ENCODE measurements at places on chromosomes 3 and 15.
A peak's percentile ranks its signal among the peaks of the same experiment; 100 is the strongest.

DNA sequence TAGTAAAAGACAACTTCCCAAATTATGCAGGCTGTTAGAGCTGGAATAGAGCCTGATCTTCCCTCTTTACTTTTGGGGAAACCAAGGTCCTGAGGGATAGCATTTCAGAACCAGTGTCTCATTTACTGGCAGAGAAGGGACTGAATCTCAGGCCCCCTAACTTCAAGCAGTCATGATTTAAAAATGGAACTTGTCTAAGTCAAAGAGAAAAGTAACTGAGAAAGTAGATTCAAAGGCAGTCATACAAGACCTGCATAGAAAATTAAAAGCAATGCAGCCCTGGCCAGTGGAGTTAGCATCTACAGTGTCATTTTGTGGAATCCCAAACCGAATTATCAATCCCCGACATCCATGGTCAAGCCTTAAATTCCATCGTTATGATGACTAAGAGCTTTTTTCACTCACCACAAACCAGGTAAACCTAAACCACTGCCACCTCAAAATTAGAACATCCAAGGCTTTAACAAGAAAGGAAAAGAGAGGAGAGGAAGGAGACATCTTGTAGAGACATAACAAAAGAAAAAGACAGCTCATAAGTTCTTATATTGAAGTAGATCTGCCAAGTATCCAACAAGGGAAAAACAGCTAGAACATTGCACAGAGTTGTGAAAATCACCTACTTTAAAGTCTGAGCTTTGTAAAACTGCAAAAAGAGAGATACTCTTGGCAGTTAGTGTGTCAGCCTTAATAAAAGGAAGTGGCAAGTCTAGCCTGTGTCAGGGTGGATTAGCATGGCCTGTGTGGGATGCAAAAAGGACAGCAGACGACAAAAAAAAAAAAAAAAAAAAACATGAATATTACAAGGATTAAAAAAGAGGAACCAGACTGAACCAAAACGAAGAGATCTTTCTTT lies 54.1 kb upstream of the CCR2 start:
- DNase-seq, result peak; percentile 39

GRCh38 chr3:38009807-38010591 lies 19.4 kb downstream of the VILL start:
- DNase-seq, result no peak

- DNase-seq, result no peak
Measured at GRCh38 chr15:78292219-78292618, 7.2 kb downstream of the SKIC8 start.

DNA sequence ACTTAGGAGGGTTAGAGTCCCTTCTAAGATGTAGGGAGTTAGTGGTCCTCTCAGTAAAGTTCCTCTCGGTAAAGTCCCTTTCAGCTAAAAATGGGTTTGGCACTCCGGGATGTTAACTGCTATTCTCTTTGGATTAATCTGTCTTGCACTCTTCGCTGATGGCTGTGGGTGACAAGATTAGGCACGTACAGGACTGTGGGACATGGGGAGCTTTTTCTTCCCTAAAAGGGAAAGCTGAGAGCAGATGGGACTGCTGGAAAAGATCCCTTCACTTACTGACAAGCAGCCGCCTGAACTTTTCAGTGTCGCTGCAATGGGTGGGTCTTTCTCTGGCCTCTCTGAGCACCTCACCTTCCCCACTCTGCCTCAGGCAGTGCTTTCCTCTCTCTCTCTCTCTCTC lies 16.4 kb upstream of the HHATL start:
- no peak for DNase-seq

GRCh38 chr3:169363318-169364265 lies 299.9 kb downstream of the MECOM start:
- DNase-seq, result no peak

GRCh38 chr3:196431181-196432136 lies 768 bp downstream of the UBXN7 start:
- DNase-seq, result peak; percentile 15

DNA sequence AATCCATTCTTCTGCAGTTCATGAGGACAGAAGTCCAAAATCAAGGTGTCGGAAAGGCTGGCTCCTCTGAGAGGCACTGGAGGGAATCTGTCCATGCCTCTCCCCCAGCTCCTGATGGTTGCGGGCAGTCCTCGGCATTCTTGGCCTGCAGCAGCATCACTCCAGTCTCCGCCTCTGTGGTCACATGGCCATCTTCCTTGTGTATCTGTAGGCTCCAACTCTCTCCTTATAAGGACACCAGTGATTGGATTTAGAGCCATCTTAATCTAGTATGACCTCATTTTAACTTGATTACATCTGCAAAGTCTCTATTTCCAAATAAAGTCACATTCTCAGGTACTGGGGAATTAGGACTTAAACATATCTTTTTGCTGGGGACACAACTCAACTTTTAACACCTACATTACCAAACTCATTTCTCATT lies 56.0 kb upstream of the FLNB start:
- no peak for DNase-seq

DNA sequence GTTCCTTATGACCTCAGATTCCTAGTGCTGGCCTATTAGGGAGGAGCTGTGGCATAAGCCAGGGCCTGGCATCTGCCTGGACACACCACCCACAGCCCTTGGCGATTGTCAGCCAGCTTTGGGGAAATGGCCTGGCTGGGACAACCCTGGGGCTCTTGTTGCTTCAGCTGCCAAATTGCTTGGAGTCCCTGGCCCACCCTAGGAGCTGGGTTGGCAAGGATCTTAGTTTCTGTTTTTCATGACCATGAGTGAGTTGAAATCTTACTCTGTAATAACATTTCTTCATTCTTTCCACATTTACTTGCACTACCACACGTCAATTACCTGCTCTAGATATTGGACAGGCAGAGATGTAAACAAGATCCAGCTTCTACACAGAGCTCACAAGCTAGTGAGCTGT lies 1.9 kb upstream of the MYZAP start:
- no peak for DNase-seq

DNA sequence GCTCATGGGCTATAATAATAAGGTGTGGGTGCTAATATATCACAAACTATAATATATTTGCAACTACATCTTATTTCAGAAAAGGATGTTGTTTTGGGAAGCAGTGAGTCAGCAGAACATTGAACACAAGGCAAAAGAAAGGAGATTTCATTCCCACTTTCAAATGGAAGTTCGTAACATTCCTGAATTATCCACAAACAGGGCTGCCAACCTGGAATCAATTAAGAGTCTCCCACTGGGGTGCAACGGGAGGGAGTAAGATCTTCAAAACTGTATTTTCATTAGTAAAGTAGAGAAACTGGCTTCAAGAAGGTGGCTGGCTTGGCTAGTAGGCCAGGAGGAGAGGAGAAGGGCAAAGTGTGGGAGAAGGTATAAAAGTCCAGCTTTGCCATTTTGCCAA lies 479.6 kb downstream of the CNTN3 start:
- no peak for DNase-seq

- no peak for DNase-seq
Measured at GRCh38 chr3:157861076-157861765, 245.0 kb downstream of the SHOX2 start.

GRCh38 chr15:66285533-66286280 lies 7.7 kb upstream of the DIS3L start:
- no peak for DNase-seq

DNA sequence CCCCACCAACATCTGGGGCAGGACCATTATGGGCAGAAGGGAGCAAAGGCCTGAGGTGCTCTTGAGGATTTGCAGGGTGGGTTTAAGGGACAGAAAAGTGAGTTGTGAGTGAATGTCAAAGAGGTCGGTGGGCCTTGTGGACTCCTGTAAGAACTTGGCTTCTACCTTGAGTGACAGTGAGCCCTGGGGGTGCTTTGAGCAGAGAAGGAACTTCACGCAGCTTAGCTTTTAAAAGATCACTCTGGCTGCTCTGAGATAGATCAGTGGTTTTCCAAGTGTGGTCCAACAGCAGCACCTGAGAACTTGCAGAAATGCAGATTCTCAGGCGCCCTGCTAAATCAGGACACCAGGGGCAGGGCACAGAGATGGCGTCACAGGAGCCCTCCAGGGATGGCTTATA lies 15.3 kb upstream of the ALAS1 start:
- DNase-seq, result no peak

Measured in CD4-positive, alpha-beta T cell treated with Interleukin-6 at 100 ng/mL for 8 hours (primary cell).